ENCODE measurements at places on chromosomes 3 and 15.

- no peaks in the 10 kb centered on the region for H3K27me3 ChIP-seq
- H3K4me3 ChIP-seq: no peak overlapping the region
- no peak overlapping the region for H3K27ac ChIP-seq
- no peaks in the 10 kb centered on the region for H3K4me1 ChIP-seq
Measured at GRCh38 chr3:40211579-40211978, 97.9 kb upstream of the EIF1B start.

GRCh38 chr3:100893590-100893989 lies 99.6 kb downstream of the ABI3BP start:
- H3K4me3 ChIP-seq: no peak overlapping the region
- H3K27ac ChIP-seq: no peak overlapping the region
- no peaks in the 10 kb centered on the region for H3K4me1 ChIP-seq
- no peak for DNase-seq
- H3K27me3 ChIP-seq: peaks cover 25% of the 10 kb centered on the region

- peaks cover 2% of the 10 kb centered on the region for H3K4me1 ChIP-seq
- no peak for DNase-seq
- no peak overlapping the region for H3K27ac ChIP-seq
- H3K27me3 ChIP-seq: peaks cover 38% of the 10 kb centered on the region
- H3K4me3 ChIP-seq: no peak overlapping the region
Measured at GRCh38 chr15:47718497-47719437, 1.5 kb downstream of the SEMA6D start.

DNA sequence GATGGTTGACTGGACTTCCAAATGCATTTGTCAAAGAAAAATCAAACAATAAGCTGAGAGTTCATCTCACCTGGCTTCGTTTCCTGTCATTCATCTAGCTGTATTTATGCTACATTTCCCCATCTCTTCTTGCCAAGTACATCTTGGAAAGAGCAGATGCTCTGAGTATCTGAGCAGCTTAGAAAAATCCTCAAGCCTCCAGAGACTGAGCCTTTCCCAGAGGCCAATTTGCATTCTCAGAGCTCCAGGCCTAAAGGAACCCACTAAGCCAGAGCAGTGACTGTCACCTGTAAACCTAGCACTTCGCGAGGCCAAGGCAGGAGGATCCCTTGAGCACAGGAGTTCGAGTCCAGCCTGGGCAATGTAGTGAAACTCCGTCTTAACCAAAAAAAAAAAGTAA lies 100.5 kb downstream of the XXYLT1 start:
- H3K36me3 ChIP-seq: peaks cover 8% of the 10 kb centered on the region
- no peak overlapping the region for H3K27ac ChIP-seq
- H3K27me3 ChIP-seq: no peaks in the 10 kb centered on the region
- H3K4me3 ChIP-seq: no peak overlapping the region
- no peak for DNase-seq
- peaks cover 5% of the 10 kb centered on the region for H3K4me1 ChIP-seq

DNA sequence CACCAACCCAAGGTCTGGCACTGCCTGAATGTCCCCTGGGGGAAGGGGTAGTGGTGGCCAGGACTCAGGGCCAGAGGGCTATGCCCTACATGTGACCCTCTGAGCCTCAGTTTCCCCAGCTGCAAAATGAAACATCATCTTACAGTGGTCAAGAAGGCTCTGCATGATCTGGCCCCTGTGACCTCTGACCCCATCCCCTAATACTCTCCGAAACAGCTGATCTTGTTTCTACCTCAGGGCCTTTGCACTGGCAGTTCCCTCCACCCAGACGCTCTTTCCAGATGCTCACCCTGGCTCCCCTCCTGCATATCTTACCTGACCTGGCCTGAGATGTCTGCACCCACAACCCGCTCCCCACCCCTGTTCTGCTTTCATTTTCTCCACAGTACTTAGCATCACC lies 21.8 kb downstream of the PLXND1 start:
- no peaks in the 10 kb centered on the region for H3K4me1 ChIP-seq
- DNase-seq: no peak
- H3K4me3 ChIP-seq: no peak overlapping the region
- no peak overlapping the region for H3K27ac ChIP-seq
- H3K27me3 ChIP-seq: no peaks in the 10 kb centered on the region
- no peaks in the 10 kb centered on the region for H3K36me3 ChIP-seq

DNA sequence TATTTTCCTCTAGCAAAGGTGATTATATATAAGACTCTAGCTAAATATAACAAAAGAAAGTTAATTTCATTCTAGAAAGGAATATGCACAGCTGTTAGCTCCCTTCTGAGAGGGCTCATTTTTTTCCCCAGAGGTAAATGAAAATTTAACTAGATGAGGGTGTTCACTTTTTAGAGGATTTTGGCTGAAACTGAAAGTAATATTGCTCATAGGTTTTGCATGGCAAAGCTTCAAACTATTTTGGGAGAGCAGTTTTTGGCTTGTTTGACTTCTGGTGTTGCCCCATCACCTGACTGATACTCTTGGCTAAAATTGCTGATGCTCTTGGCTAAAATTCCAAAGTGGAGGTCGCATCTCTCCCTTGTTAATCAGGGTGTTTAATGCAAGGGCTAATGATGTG lies 311.9 kb downstream of the EDEM1 start:
- no peak overlapping the region for H3K27ac ChIP-seq
- H3K4me3 ChIP-seq: no peak overlapping the region
- no peaks in the 10 kb centered on the region for H3K4me1 ChIP-seq
- no peaks in the 10 kb centered on the region for H3K27me3 ChIP-seq
- H3K36me3 ChIP-seq: no peaks in the 10 kb centered on the region
- no peak for DNase-seq

- DNase-seq: no peak
- H3K27me3 ChIP-seq: peaks cover 3% of the 10 kb centered on the region
- H3K27ac ChIP-seq: no peak overlapping the region
- H3K4me1 ChIP-seq: no peaks in the 10 kb centered on the region
- no peak overlapping the region for H3K4me3 ChIP-seq
Measured at GRCh38 chr3:100516232-100516631, 23.8 kb downstream of the TMEM45A start.

DNA sequence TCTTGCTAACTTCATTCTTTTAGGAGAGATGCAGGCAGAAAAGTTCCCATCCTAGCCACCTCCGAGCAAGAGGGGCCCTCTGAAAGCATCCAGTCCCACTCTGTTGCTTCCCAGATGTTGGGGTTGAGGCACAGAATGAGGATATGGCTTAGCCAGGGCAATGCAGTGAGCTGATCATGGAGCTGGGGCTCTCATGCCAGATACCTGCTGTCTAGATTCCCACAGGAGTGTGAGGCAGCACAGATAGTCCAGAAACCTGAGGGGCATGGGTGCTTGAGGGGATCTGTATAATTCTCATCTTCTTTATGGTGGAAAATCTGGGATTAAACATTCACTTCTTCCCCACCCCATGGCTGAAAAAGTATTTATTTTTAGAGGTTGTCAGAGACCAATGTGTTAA lies 1.2 kb downstream of the SLC22A13 start:
- no peaks in the 10 kb centered on the region for H3K27me3 ChIP-seq
- H3K4me3 ChIP-seq: no peak overlapping the region
- peaks cover 7% of the 10 kb centered on the region for H3K36me3 ChIP-seq
- peaks cover 30% of the 10 kb centered on the region for H3K4me1 ChIP-seq
- no peak overlapping the region for H3K27ac ChIP-seq

DNA sequence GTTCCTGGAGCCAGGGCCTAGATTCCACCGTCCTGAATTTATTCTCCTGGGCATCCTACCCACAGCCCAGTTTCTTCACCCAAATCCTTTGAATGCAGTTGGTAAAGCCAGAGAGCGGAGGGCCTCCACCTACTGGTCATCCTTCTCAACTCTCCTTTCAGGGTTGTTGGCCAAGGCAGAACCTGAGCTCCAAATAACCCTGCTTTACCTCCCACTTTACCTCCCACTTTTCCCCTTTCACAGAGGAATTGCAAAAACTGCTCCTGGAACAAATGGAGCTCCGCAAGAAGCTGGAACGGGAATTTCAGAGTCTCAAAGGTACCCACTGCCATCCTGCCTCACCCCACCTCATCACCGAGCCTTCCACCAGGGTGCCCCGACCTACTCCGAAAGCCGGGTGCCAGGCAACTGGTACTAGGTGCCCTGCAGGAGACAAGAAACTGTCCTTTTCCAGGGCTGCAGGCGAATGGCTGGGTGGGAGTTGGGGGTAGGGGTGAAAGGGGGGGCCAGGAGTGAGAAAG lies 6.8 kb downstream of the SKOR1 start:
- peaks cover 52% of the 10 kb centered on the region for H3K4me1 ChIP-seq
- H3K27ac ChIP-seq: no peak overlapping the region
- H3K4me3 ChIP-seq: no peak overlapping the region
- no peak for DNase-seq
- no peaks in the 10 kb centered on the region for H3K36me3 ChIP-seq

- no peaks in the 10 kb centered on the region for H3K27me3 ChIP-seq
- H3K4me3 ChIP-seq: peak overlapping the region; percentile 66
- H3K27ac ChIP-seq: no peak overlapping the region
- H3K36me3 ChIP-seq: no peaks in the 10 kb centered on the region
- no peak for DNase-seq
Measured at GRCh38 chr3:48428088-48428571, 1.8 kb downstream of the PLXNB1 start.
